RKO (cell line): ENCODE measurements at places on chromosomes 13 and 19.

DNA sequence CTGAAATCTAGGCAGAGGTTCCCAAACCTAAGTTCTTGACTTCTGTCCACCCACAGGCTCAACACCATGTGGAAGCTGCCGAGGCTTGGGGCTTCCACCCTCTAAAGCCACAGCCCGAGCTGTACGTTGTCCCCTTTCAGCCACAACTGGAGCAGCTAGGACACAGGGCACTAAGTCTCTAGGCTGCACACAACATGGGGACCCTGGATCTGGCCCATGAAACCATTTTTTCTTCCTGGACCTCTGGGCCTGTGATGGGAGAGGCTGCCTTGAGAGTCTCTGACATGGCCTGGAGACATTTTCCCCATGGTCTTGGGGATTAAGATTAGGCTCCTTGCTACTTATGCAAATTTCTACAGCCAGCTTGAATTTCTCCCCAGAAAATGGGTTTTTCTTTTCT lies 118.4 kb downstream of the GPC5 start:
- no peak for DNase-seq

GRCh38 chr13:23851106-23851505 lies 38.1 kb downstream of the MIPEP start:
- no peak for DNase-seq

DNA sequence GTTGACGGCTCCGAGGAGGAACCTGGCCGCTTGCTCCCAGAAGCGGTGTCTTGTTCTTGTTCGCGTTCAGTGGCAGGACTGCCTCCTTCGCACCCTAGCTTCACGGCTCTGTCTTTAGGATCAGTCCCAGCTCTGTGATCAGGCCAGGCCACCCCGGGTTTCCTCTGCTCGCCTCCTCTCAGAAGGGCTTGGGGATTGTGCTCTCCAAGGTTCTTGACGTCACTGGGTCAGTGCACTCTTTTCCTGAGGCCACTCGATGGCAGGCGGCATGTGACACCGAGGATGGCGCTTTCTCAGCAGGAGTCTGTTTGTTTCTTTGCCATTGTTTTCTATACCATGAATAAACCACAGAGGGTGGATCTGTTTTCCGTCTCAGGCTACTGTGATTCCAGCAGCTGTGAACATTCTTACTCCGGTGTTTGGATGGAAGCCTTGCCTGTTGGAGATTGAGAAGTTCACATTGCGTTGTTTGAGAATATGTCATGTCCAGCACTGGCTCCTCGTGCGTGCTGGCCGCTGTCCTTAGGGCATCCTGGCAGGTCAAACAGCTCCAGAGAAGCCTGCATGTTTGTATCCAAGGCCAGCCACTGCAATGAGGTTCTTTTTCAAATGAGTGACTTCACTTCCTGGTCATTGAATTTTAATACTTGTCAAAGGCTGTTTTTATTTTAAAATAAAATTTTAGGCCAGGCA lies 44.5 kb downstream of the SLC7A9 start:
- DNase-seq = no peak

DNA sequence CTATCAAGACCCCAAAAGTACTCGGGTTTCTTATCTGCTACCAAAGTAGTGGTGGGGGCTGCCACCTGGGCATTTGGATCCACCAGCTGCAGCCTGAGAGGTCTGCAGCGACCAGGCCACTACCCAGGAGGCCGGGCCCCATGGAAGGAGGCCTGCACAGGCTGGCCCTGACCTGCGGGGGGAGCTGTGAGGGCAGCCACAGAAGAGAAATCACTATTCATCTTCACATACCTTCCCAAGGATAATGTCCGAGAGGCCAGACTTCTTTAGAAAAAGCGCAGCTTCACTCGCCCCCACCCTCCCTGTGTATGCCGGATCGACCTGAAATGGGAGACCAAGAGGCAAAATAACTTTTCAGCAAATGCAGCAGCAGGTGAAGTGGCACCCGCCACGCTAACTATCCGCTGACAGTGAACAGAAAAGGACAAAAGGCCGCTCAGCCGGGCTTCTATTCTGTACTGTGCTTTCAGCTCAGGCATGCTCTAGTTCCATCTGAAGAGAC lies 30.1 kb downstream of the EPS15L1 start:
- DNase-seq = no peak

DNA sequence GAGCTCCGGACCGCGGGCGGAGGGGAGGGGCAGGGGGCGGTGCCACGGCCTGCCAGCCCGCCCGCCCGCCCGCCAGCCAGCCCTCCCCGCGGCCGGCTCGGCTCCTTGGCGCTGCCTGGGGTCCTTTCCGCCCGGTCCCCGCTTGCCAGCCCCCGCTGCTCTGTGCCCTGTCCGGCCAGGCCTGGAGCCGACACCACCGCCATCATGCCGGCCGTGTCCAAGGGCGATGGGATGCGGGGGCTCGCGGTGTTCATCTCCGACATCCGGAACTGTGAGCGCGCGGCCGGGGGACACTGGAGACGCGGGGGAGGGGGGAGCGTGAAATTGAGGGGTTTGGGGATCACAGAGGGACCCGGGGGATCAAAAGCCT lies at the start of gene AP2A1:
TSS of gene AP2A1 (plus strand) at position 72 of the 370 bp plus-strand sequence. CDS start at position 205, 133 bp downstream.
- no peak for DNase-seq

GRCh38 chr19:48818234-48818820 lies 7.5 kb upstream of the BCAT2 start:
- DNase-seq = no peak

- DNase-seq = no peak
Observed at GRCh38 chr13:40194224-40194806, 472.1 kb downstream of the FOXO1 start.

GRCh38 chr19:46722004-46722380 lies 5.1 kb upstream of the PRKD2 start:
- no peak for DNase-seq

- DNase-seq = peak; percentile 38
Observed at GRCh38 chr19:16654140-16654539, 5.8 kb downstream of the SMIM7 start.

DNA sequence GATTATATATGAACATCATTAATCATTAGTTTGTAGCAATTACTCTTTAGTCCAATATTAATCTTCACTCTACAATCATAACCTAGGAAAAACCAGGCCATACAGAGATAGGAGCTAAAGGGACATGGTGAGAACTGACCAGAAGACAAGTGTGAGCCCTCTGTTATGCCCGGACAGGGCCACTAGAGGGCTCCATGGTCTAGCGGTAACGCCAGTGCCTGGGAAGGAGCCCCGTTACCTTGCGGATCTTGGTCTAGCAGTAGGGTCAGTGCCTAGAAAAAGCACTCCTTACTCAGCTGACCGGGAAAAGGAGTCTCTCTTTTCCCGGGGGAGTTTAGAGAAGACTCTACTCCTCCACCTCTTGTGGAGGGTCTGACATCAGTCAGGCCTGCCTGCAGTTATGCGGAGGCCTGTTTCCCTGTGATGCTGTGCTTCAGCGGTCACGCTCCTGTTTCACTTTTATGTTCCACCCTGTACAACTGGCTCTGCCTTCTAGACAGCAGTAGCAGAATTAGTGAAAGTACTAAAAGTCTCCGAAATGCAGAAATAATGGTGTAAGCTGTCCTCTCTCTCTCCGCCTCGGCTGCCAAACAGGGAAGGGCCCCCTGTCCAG lies 13.8 kb downstream of the OR7D4 start:
- DNase-seq = peak; percentile 72

DNA sequence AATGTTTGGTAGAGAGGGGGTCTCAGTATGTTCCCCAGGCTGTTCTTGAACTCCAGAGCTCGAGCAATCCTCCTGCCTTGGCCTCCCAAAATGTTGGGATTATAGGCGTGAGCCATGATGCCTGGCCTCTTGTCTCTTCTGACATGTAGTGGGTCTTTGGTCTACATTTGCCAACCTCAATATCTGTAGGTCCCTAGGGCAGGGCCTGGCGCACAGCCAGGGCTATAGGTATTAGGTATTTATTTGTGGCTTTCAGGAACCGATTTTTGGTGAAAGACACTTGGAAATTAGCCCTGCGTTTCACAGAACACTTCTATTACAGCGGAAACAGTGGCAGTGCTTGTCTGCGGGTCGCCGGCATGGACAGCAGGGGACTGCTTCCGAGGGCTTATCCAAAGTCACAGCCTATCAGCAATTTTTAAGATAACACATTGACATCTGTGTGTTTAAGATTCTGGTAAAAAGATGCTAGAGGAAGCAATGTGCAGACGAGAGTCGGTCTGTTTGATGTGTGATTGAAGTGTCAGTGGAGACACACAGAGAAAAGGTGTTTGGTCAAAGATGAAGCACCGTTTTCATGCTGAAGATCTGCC lies 14.5 kb downstream of the ZNF536 start:
- no peak for DNase-seq

DNA sequence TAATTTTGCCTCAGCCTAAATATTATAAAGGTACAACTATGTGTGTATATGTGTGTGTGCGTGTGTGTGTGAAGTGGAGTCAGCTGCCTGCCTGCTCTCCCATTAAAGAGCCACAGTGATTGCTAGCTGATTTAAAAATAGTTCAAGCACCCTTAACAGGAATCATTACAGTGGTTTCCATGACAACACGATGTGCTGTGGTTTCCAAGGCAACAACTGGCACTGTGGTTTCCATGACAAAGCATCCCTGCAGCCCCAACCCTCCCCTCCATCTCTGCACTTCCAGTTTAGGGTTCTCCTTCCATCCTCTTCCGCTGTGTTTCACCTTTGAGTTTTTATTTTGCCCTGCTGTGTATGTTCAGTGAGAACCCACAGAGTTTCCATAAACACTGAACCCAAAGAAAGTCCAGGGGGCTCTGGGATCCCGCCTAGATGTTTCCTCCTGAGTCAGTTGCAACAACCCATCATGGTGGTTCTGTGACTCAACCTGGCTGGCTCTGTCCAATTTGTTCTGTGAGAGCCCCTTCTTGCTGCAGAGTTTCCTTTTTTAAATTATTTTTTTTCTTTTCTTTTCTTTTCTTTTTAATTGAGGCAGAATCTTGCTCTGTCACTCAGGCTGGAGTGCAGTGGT lies 7.1 kb upstream of the PNMA8A start:
- peak; percentile 54 for DNase-seq
